ENCODE measurements at places on chromosomes 4 and X. TPM values are rescaled to one million over a fixed set of nuclear protein-coding genes. Genes with fewer than 3 reads are reported as not detected.
A peak's percentile ranks its signal among the peaks of the same experiment; 100 is the strongest.

- DNase-seq, result no peak
Measured at GRCh38 chrX:78754917-78755316, 7.4 kb downstream of the LPAR4 start.

GRCh38 chr4:146450524-146450923, 71.2 kb downstream of the SLC10A7 start:
- no peak for DNase-seq

DNA sequence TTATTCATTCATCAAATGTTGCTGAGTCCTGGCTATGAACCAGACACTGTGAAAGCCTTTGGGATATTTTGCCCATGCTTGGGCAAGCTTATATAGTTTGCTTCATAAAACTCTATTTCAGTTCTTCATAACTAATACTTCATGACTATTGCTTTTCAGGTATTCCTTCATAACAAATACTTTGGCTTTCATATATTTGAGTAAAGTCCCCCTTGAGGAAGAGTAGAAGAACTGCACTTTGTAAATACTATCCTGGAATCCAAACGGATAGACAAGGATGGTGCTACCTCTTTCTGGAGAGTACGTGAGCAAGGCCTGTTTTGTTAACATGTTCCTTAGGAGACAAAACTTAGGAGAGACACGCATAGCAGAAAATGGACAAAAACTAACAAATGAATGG, 1.7 kb upstream of the AFP start:
- no peak for DNase-seq

DNA sequence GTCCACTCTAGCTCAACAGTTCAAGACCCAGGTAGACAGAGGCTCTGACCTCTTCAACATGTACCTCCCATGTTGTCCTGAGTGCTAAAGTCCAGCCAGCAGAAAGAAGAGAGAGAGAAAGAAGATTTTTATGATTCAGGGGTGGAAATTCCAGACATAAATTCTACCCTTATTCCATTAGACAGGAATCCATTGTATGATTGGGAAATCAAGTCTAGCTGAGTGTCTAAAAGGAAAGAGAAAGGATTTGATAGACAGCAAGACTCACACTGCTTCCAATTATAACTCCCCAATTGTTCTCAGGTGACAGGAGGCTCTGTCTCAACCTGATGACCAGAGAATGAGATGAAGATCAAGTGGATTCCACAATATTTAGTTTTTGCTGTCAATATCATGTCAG, 27.9 kb upstream of the PGM2 start:
- DNase-seq, result peak; percentile 21

- no peak for DNase-seq
Measured at GRCh38 chr4:41257257-41257901, 651 bp downstream of the UCHL1 start.

DNA sequence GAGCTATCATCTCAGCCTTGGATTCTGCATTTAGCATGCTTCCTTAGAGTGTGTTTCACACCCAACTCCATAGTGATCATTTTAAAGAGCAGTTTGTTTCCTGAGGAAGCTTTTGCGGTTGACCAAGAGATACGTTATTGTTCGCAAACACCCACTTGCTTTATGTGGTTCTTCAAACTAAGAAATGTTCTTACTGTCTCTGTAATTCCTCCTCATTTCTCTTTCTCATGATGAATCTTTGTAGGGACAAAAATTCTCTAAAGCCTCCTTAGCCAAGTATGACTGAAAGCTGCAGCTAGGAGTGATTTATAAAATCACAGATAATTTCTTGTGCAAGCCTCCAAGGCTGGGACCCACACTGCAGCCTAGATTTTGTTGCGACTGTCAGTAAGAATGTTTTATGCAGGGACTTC, 10.0 kb downstream of the TNIP3 start:
- no peak for DNase-seq

DNA sequence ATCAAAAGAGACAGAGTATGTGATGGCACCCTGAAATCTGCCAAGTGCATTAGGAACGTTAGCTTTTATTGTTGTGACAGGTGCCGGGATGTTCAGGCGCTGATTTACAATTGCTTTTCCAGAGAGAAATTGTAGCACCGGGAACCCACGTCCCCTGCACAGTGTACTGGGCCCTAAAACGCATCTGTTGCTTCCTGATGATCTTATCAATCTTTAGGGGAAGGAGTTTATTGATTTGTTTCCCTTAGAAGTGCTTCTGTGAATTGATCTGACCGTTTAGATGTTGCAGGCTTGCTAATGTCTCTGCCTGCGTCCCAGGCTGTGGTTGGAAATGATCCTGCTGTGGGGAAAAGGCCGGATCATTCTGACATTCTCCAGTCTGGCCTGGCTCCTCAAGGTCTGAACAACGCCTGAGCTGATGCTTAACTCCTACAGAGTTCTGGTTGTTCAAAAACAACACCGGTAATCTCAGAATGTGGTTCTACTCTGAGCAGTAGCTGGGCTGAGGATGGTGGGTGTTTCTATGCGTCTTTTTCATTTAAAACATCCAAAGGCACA, 16.9 kb downstream of the PHOX2B start:
- no peak for DNase-seq

- DNase-seq, result no peak
Measured at GRCh38 chrX:34809096-34809495, 133.5 kb upstream of the FAM47B start.

GRCh38 chr4:1458581-1458980, 52.3 kb upstream of the NKX1-1 start:
- no peak for DNase-seq

DNA sequence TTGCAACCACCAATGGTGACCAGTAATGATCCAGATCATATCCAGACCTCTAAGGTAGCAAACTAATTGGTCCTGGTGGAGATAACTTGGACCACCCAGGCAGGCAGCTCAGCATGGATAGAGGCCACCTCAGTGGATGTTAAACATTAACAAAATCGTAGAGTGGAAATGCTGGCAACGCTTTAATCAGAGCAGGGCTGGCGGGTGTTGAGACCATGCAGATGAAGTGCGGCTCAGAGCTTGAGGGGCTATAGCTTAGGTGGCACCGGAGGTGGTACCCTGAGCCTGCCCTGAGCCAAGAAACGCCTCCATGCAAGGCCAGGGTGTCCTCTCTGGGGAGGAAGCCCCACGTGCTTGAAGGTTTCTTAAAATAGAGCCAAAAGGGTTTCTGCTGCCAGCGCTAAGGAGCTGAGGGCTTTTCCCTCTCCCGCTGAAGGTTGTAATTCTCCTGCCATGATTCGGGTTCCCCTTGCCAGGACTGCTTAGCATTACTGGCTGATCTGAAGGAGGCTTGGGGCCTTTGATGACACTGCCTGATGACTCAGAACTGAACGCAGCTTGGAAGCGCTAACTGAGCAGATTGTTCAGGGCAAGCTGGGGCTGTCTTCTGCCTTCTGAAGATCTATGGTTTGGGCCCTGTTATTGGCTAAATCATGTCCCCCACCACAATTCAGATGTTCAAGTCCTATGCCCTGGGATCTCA, 177.8 kb upstream of the ATP6AP2 start:
- DNase-seq, result no peak

DNA sequence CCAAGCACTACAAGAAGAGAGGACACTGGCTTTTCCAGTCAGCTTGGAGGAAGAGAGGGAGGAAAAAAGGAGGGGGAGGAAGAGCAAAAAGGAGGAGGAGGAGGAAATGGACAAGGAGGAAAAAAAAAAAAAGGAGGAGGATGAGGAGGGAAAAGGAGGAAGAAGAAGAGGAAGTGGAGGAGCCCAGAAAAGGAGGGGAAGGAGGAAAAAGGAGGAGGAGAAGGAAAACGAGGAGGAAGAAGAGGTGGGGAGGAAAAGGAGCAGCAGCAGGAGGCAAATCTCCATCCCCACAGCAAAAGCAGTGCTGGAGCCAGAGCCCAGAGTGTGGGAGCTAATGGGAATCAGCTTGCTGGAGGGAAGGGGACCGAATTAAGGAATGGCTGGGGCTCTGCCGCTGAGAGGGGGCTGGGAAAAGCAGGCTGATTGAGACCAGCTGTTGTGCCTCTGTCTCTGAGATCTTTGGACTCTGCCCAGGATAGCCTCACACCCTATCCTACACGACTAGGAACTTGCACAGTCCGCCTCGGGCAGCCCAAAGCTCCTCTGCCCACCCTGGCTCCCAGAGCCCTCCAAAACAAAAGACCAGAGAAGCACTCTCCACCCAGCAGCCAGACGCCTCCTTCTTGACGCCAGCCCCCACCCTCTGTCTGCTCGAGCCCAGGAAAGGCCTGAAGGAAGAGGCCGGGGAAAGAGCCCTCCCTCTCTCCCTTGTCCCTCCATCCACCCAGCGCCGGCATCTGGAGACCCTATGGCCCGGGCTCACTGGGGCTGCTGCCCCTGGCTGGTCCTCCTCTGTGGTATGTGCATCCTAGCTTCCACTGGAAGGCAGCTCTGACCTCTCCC, at the start of gene XPNPEP2:
XPNPEP2 (plus strand) TSS at position 514 of the 843 bp plus-strand sequence; CDS start at position 749, 235 bp downstream.
- DNase-seq, result no peak

GRCh38 chr4:101172369-101172768, 175.0 kb downstream of the PPP3CA start:
- DNase-seq, result no peak

- no peak for DNase-seq
Measured at GRCh38 chrX:137549851-137550664, 15.9 kb upstream of the ZIC3 start.

DNA sequence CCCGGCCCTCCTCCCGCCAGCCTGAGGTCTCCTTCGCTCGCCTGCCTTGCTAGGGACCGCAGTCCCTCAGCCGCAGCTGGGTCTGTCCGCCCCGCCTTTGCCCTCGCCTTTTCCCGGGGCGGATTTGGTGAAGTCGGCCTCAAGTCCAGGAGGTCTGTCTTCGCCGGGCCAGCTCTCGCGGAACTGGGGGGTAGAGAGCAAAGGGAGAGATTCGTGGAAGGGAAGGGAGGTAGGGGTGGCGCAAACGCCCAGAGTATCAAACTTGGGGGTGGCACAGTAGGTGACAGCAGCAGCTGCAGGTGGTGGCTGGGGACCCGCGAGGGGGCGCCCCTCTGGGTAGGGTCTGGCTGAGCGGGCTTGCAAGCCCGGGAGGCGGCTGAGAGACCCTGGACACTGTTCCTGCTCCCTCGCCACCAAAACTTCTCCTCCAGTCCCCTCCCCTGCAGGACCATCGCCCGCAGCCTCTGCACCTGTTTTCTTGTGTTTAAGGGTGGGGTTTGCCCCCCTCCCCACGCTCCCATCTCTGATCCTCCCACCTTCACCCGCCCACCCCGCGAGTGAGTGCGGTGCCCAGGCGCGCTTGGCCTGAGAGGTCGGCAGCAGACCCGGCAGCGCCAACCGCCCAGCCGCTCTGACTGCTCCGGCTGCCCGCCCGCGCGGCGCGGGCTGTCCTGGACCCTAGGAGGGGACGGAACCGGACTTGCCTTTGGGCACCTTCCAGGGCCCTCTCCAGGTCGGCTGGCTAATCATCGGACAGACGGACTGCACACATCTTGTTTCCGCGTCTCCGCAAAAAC, at the start of gene NPY2R:
NPY2R (plus strand) TSS at position 379 of the 797 bp plus-strand sequence. CDS start 5,304 bp downstream, outside the sequence.
- DNase-seq, result no peak

- DNase-seq, result no peak
Measured at GRCh38 chr4:6925357-6925836, 15.8 kb downstream of the TBC1D14 start.

DNA sequence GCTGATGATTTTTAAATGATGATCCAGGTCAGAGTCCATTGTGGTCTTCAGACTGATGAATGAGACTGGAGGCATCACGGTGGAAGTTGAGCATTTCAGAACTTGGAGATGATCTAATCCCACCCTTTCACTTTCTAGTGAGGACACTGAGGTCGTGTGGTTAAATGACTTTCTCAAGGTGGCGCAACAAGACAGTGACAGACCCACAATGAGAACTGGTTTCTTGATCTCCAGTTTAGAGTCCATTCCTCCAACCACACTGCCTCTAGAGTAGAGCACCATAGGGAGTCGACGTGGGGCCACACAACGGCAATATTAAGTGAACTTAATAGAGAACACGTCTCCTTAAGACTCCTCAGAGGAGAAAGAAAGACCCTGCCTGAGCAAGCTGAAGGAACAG, 381.0 kb downstream of the UNC5C start:
- peak; percentile 39 for DNase-seq

- no peak for DNase-seq
Measured at GRCh38 chrX:10482261-10482660, 138.1 kb downstream of the MID1 start.

GRCh38 chrX:40474205-40474626, 106.6 kb upstream of the ATP6AP2 start:
- no peak for DNase-seq

DNA sequence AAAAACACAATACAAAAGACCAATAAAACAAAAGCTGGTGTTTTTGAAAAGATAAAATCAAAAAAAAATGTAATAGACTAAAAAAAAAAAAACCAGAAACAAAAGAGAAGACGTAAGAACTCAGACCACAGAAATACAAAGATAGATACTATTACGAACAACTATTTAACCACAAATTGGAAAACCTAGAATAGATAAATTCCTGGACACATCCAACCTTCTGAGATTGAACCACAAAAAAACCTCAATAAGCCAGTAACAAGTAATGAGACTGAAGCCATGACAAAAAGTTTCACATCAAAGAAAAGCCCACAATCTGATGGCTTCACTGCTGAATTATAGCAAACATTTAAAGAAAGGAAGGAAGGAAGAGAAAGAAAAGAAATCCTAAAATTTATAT, 16.2 kb downstream of the RCHY1 start:
- no peak for DNase-seq

DNA sequence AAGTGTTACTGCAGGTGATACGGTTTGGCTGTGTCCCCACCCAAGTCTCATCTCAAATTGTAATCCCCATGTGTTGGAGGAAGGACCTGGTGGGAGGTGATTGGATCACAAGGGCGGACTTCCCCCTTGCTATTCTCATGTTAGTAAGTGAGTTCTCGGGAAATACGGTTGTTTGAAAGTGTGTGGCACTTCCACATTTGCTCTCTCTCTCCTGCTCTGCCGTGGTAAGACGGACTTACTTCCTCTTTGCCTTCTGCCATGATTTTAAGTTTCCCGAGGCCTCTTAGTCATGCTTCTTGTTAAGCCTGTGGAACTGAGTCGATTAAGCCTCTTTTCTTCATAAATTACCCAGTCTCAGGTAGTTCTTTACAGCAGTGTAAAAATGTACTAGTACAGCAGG, 65.2 kb upstream of the SLC7A11 start:
- DNase-seq, result no peak

The SPANXC gene
- not detected for total RNA-seq

The PAGE5 gene
- total RNA-seq, result not detected

The ANAPC4 gene
- 25.3 TPM for total RNA-seq

The REELD1 gene
- not detected for total RNA-seq

The ART3 gene
- total RNA-seq, result 9.3 TPM

The ZFP42 gene
- total RNA-seq, result not detected

The SYTL4 gene
- total RNA-seq, result 30.7 TPM

The SSX3 gene
- not detected for total RNA-seq

The SOD3 gene
- total RNA-seq, result 1,012 TPM

The CDX4 gene
- not detected for total RNA-seq

The ZNF827 gene
- 11.1 TPM for total RNA-seq

The BEND2 gene
- not detected for total RNA-seq

The ADH5 gene
- total RNA-seq, result 447 TPM

The GAGE12E gene
- not detected for total RNA-seq

The SRD5A3 gene
- total RNA-seq, result 5.4 TPM

The SORBS2 gene
- total RNA-seq, result 1,081 TPM
